ENCODE measurements at places on chromosomes 7 and 10.

DNA sequence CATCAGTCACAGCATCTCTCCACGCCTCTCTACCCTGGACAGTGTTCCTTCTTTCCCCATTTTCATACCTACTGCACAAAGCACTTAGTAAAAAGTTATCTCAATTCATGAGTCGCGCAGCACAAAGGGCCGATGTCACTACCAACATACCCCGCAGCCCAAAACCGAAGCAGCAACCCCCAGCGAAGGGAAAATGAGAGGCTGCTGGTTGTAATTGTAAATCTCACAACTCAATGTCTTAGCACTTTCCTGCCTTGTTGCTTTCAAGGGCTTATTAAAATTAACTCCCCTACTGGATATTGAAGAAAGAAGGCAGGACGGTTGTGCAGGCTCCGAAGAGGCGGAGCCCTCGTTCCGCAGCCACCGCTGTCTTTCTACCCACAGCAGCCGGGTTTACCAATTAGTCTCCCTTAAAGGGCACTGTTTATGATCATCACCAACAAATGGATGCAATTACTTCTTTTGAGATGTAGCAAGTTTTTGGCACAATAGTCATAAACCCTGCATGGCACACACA lies 6.5 kb downstream of the DIP2C start:
- DNase-seq: no peak

DNA sequence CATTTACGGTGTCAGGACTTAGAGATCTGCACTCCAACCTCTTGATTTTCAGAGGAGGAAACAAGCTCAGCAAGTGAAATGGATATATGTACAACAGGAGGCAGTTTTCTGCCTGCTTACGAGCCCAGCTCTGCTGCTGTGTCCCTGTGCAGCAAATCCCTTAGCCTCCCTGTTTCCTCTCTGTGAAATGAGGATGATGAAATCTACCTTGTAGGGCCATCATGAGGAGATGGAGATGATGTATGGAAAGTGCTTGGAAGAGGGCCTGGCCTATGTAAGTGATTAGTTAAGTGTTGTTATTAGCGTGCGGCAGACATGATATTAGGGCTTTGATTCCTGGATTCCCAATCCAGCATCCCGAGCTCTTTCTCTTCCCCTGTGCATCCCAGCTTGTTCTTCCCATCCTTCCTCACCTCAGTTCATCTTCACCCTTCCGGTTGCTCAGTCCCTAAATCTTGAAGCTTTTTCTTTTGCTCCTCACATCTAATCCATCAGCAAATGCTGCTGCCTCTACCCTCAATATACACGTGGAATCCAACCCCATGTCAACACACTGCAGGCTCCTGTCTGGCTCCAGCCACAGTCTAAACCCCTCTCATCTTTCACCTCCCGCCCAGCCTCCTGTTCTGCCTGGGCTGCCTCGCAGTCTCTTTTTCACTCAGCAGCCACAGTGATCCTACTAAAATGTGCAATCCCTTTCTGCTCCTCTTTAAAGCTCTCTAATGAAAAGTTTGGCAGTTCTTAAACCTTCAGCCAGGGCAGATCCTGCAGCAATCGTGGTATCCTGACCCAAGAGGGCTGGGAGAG lies 113.8 kb downstream of the MARCHF5 start:
- DNase-seq: no peak

DNA sequence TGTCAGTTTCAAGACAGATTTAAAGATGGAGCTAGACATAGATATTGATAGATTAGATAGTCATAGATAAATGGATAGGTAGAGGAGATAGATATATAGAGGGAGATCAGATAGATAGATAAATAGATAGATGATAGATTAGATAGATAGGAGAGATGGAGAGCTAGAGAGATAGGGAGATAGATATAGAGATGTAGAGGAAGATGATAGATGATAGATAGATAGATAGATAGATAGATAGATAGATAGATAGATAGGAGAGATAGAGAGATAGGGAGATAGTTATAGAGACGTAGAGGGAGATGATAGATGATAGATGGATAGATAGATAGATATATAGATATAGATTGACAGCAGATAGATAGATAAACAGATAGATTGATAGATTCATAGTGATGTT lies 1038.8 kb upstream of the AUTS2 start:
- DNase-seq: no peak

- DNase-seq: no peak
Observed at GRCh38 chr10:119849944-119850343, 22.7 kb downstream of the MCMBP start.

GRCh38 chr7:128781851-128782250 lies 6.3 kb upstream of the OPN1SW start:
- no peak for DNase-seq

DNA sequence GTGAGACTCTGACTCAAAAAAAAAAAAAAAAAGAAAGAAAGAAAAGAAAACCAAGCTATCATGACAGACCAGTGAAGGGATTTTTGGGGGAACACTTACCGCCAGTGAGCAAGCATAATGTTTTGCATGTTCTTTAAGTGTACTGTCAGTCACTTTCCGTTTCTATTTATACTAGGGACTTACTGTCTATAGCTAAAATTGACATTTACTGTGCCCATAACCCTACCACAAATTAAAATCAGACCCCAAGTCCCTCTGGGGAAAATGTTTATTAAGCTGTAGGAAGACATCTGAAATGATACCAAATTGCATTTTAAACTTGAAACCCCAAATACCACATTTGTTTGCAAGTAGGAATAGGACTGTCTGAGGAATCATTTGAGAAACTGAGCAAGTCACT lies 252.8 kb downstream of the TRIL start:
- no peak for DNase-seq

DNA sequence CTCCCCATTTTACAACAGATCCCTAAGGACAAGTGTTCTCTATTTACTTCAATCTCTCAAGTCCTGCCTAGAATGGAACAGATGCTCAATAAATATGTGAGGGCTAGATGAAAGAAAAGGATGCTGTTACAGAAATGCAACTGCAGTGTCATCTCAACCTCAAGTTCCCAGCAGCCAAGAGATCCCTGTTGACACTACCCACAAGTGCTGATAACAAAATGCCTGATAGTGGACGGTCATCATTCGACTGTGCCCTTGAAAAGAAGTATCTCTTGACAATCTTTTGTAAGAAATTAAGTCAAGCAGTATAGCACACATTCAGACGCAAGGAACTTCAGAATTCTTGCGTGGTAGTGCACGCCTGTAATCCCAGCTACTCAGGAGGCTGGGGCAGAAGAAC lies 133.2 kb downstream of the PARD3 start:
- DNase-seq: no peak

DNA sequence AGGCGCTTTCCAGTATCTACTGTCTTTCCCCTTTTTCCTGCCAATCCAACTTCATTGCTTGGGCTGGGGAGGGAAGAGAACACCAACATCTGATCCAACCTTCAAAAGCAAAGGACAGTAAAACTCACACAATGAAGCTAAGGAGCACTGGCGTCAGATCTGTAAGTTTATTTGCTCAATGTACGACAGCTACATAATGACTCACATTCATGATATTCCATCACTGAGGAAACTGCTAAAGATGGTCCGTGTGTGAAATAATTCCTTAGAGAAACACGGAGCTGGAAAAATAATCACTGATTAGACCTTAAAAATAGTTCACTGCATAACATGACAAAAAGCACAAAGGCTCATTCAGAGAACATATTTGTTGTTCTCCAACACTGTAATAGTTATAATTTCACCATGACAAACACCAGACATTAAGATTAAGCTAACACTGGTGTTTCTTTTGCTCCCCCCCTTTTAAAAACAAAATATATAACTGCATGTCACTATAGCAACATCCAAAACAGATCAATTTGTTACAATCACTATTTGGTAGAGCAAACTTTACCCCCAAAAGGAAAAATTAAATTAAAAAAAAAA lies 24.3 kb downstream of the HSPB1 start:
- DNase-seq: no peak

DNA sequence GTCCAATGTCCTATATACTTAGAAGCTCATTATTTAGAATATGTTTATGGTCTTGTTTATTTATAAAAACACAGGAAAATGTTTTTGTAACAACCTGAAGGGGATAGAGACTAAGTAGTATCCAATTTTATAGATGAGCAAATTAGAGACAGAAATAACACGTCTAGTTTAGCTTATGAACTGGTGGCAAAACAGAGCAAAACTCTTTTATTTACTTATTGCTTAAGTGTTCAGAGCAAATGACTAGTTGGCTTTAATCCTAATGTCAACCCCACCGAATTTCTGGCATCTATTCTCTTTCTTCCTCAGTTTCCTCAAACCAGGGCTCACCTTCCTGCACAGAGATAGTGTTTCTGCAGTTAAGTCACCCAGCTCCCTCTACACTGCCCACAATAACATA lies 792.8 kb downstream of the REEP3 start:
- no peak for DNase-seq

- no peak for DNase-seq
Observed at GRCh38 chr7:149883452-149883861, 9.7 kb downstream of the ATP6V0E2 start.

DNA sequence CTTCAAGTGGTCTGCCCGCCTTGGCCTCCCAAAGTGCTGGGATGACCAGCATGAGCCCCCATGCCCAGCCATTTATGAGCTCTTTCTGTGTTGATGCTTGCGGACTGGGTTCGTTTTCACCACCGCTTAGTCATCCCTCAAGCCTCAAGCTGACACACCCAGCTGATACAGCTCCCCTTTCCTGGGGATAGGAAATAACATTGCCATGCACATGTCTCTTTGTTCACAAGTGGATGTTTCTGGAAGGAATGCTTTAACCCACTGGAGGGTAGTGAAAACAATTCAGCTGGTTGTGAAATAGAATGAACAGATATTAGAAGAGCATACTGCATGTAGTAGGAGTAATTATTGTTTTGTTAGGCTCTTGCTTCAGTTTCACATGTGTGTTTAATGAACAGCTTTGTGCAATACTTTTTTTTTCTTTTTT lies 8.5 kb upstream of the METTL27 start:
- no peak for DNase-seq

DNA sequence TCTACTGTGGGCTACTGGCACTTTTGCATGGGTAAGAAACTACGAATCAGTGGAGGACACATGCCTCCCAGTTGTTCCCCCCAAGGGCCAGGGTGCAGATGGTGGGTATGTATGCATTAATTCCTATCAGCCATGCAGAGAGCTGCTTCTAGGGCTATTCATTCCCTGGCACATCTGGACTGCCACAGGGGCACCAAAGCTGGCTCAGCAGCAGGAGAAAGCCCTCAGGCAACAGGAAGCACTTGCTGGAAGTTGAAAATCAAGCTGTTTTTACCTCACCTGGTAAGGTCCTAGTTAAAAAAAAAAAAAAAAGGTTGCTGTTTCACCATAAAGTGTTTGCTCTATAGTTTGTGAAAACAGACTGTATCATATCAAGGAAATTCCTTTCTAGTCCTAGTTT lies 1342.6 kb downstream of the REEP3 start:
- DNase-seq: no peak

DNA sequence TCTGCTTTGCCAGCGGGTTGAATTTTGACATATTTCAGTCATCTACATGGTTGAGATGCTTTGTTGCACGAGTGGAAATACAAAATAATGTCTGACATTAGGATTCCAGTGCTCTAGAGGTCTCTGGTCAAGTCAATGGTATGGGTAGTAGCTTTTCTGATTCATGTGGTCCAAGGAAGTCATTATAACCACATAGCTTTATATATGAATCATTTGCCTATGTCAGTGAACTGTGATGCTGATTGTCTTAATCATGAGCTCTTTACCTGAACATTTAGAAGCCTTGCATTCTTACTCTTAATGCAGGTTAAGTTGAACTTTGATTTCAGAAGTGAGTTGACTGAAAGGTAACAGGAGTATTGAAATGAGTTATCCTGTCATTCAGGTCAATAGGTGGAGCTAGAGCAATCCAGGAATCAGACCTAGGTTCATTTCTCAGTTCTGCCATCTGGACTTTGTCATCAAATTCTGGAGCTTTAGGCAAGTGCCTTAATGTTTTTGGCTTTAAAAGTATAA lies 3.3 kb downstream of the MAPK8 start:
- DNase-seq: no peak

DNA sequence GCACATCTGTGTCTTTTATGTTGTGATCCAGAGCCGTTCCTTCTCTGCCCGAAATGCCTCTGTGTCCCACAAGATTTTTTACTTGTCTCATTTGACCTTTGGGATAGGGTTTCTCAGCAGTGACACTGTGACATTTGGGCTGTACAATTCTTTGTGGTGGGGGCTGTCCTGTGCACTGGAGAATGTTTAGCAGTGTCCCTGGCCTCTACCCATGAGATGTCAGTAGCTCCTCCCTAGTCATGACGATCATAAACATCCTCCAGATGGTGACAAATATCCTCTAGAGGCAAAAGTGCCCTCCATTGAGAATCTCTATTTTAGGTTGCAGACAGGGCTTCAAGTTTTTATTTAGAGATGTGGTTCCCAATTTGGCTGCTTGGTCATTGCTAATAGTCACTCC lies 91.3 kb downstream of the PPP1R17 start:
- DNase-seq: no peak

- no peak for DNase-seq
Observed at GRCh38 chr10:68096913-68097516, 12.3 kb upstream of the MYPN start.

GRCh38 chr10:43821103-43821502 lies 172.4 kb upstream of the ZNF32 start:
- DNase-seq: no peak

DNA sequence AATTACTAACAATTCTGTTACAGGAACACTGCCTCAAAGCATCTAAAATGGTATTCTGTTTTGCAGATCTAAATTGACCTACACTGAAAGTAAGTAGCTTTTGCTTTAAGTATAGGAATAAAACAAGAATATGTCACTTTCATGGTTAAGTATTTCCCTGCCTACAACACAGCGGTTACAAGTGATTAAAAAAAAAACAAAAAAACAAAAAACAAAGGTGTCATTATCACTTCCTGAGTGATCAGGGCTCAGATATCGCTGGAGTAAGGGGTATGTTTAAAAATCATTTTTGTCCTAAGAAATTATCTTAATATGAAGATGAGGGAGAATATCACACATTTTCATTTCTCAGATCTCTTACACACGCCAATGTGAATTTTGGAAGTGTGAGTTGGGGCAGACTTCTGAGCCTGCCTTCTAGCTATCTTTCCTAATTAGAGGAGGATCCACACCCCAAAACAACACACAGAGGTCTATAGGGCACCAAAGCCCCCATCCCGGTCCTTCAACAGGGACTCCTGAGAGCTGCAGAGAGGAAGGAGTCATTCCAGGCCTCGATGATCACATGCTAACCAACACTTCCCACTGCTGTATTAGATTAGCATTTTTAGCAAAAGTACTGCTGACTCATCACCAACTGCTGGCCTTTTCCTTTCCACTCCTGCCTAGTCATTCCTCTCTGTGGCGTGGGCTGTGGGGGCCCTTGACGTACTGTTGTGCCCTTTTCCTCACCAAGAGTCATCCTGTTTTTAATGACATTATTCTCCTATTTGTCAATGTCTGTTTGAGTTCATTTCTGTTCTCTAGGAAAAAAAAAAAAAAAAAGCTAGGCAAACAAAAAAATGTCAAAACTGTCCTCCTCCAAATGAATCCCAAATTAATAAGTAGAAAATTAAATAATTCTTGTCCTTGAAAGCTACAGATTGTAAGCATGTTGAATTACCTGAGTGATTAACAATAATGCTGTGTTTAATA lies 31.2 kb downstream of the PRTFDC1 start:
- no peak for DNase-seq
